ENCODE measurements at places on chromosomes 7 and 10.

- DNase-seq = no peak
These were observed 80.9 kb downstream of the DIP2C start for GRCh38 chr10:608331-609261.

DNA sequence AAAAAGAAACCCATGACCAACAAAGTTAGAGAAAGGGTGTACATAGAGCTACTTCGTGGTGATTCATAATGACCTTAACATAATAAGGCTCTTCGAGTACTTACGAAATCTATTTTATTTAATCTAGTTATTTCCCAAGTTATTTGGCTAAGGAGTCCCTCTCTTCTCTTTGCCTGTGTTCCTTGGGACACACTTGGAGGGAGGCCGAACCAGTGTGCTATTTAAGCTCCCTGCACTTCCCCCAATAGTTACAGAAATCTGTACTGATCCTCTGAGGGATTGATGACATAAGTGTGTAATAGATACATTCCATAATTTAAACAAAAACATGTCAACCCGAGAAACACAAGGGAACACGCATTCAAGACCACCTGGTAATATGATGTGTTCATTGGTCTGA lies 351.1 kb downstream of the GATA3 start:
- no peak for DNase-seq

GRCh38 chr7:156327474-156327873 lies 313.1 kb upstream of the RNF32 start:
- DNase-seq = no peak

- no peak for DNase-seq
These were observed 90.5 kb upstream of the PAX2 start for GRCh38 chr10:100654782-100655325.

DNA sequence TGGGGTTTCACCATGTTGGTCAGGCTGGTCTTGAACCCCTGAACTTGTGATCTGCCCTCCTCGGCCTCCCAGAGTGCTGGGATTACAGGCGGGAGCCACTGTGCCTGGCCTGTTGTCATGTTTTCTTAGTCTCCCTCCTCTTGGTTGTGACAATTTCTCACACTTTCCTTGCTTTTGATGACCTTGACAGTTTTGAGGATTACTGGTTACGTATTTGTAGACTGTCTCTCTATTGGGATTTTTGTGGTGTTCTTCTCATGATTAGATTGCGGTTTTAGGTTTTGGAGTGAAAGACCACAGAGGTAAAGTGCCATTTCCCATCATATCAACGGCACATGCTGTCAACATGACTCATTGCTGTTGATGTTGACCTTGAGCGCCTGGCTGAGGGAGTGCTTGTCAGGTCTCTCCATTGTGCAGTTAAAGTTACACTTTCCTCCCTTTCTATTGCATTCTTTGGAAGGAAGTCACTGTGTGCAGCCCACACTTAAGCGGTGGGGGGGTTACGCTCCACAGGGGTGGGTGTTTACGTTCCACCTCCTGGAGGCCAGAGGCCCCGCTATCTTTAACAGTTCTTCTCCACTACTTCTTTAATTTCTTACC lies 10.8 kb downstream of the NEURL1 start:
- DNase-seq = peak; percentile 57

DNA sequence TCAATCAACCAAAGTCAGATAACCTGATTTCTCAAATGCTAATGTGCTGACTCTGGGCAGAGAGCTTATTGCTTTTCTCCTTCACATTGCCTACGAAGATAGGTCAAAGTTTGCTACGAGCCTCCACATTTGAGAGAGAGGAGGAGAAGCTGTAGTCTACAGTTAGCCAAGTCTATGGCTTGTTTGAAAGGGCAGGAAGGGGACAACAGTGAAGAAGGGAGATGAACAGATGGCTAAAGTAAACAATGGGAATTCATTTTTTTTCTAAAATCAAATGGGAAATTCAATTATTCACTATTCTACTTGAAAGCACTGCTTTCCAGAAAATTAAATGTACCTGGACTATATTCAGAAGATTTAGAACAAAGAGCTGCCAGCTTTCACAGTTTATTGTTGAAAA lies 126.7 kb upstream of the C1QL3 start:
- no peak for DNase-seq

- DNase-seq = no peak
These were observed 92.9 kb upstream of the STK17A start for GRCh38 chr7:43490016-43490415.

DNA sequence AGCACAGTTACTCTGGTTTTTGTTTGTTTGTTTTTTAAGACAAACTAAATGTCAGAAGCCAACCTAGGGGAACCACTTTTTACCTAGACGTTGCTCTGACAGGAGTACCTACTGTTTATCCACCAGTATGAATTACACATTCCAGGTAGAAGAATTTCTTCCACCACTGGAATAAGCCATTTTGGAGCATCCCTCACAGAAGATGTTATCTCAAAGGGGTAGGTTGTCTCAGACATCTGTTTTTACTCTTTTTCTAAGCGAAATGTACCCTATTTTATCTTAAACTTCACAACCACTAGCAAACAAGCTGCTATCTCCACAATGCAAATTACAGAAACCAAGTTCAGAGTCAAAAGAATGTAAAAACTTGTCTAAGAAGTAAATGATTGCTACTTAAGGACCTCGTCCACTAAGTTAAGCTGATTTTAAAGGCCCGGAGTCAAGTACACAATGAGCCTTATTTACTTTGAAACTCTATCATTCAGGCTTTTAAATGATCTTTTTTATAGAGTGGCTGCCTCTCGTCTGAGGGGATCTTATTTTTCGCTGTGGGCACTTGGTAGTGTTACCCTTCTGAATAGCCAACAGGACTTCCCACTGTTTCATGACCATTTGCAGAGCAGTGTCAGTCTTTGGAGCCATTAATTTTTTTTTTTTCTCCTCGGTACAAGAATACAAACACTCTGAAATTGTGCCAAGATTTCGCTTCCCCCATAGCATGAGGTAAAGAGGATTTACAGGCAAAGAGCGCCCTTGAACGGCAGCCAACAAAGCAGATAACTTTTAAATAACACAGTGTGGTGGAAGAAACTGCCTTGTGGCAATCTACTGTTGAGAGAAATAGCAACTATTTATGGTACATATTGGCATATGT lies 15.7 kb upstream of the ARMC3 start:
- DNase-seq = no peak

DNA sequence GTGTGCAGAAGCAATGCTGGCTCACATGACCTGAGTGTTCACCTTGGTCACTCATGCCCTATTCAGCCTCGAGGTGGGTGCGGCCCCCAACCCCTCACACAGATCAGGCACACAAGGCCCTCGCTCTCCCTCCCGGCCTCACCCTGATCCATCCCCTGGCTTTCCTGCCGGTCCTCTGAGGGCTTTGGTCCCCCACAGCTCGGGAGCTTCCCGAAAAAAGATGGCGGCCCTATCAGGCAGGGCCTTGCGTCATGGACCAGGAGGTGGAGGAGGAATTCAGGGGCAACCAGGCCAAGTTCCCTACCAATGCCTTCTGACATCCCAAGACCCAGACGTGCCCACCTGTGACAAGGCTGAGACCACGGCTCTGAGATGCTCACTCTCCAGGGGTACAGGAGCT lies 43.7 kb upstream of the DNAAF5 start:
- no peak for DNase-seq

GRCh38 chr10:4107285-4107851 lies 322.4 kb upstream of the KLF6 start:
- DNase-seq = no peak

- DNase-seq = no peak
These were observed 59.0 kb upstream of the CHST15 start for GRCh38 chr10:124152139-124153022.

DNA sequence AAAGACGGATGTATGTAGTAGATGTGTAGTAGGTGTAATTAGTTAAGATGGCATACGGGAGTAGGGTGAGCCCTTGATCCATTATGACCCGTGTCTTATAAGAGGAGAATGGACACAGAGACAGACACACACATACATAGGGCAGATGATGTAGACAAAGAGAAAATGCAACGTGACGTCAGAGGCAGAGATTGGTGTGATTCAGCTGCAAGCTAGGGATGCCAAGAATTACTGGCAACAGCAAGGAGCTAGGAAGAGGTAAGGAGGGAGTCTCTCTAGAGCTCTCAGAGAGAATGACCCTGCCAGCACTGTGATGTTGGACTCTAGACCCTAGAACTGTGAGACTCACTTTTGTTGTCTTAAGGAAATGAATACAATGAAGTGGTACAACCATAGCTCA lies 247.0 kb upstream of the HABP2 start:
- no peak for DNase-seq

DNA sequence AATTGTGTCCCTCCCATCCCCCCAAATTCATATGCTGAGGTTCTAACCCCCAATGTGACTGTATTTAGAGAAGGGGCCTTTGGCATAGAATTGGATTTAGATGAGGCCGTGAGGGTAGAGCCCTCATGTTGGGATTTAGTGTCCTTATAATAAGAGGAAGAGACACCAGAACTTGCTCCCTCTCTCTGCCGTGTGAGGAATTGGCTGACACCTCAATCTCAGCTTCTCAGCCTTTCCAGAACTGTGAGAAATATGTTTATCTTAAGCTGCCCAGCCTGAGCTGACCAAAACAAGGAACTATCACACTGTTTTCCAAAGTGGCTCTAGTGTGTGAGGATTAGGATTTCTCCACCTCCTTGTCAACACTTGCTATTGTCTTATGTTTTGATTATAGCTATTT lies 400.0 kb upstream of the FZD8 start:
- no peak for DNase-seq

DNA sequence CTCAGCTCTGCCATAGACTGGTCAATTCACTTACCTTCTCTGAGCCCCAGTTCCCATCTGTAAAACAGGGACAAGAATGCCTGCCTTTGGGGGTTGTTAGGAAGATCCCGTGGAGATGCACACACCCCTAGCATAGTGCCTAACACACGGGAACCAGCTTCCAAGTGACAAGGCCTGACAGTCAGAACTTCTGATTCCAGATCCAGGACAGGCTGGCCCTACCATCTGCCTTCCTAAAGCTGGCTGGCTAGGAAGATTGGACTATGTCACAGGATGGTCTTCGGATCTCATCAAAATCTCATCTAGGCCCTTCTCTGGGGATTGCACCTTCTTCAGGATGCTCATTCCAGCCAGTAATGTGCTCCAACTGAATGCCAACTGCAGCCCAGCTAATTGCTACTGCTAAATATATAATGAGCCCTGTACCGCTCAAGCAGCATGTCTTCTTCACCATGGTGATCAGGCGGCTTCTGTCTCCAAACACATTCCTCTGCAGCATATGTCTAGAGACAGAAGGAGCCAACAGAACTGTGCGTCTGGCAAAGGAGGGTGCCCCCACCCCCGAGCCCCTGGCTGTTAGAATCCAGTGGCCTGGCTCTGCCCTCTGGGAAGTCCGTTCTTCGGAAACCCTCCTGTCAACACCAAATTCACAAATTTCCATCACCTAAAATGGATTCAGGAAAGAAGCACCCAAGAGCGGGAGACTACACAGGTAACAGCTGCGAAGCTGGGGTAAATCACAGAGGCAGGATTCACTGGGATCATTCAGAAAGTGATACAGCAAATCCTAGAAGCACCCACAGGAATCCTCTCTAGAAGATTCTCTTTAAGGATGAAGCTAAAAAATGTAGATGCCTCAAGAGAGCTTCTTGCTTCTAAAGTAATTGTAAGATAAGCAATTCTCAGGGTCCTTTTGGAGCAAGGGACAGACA lies 142.1 kb upstream of the EEPD1 start:
- no peak for DNase-seq

GRCh38 chr7:39565538-39565937 lies 666 bp upstream of the YAE1 start:
- no peak for DNase-seq

- no peak for DNase-seq
These were observed 125.6 kb upstream of the ZNF32 start for GRCh38 chr10:43774234-43774769.

GRCh38 chr7:128366300-128366699 lies 4.8 kb upstream of the PRRT4 start:
- no peak for DNase-seq

GRCh38 chr7:89773611-89774010 lies 380.7 kb upstream of the STEAP1 start:
- no peak for DNase-seq

DNA sequence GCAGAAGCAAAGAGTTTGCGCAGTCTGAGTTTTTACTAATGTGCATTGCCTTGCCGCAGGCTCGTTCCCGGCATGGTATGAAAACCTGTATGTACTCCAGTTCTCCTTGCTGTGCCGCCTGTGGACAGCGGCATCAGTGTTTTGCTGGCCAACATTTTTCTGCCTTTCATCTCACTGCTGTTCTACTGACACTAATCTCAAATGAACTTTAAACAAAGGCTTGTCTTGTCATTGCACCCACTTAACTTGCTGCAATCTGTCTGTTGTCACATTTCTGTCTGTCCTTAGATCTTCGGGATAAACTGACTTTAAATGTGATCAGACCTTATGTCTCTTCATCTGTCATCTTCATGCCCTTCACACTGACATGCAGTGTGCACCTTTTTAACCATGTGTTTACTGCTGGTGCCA lies 71.7 kb upstream of the ZNRF2 start:
- no peak for DNase-seq

DNA sequence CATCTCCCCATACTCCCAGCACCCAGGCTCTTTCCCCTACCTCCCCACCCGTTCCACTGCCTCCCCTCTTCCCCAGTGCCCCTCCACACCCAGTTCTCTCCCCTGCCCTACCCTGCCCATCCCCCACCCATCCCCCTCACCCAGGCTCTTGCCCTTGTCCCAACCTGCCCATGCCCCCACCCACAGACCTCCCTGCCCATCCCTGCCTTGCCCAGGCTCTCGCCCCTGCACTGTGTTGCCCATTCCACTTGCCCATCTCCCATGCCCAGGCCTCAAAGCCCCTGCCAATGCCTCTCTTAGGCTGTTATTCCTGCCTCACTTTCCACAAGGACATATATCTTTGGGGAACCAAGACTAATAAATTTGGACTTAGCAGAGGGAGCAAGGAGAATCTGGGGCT lies 262.6 kb upstream of the CXCL12 start:
- DNase-seq = no peak

DNA sequence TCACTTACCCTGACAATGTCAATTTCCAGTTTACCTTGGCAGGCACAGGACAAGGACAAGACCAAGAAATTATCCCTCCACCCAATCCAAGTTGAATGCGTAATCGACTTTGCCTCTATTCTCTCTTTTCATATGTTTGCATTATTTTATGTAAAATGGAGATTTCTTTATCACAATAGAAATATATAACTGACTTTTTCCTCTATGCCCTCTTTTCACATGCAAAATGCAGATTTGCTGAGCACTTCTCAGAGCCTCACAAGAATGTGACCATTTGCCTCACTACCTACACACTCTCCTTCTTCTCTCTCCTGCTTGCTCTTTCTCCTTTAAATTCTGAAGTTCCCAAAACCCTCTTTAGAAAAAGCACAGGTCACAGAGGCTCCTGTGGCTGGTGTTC lies 15.1 kb downstream of the CYP3A43 start:
- DNase-seq = no peak

- no peak for DNase-seq
These were observed 53.4 kb downstream of the EGFR start for GRCh38 chr7:55072251-55072650.

GRCh38 chr10:77071001-77071511 lies 566.6 kb downstream of the KCNMA1 start:
- no peak for DNase-seq

DNA sequence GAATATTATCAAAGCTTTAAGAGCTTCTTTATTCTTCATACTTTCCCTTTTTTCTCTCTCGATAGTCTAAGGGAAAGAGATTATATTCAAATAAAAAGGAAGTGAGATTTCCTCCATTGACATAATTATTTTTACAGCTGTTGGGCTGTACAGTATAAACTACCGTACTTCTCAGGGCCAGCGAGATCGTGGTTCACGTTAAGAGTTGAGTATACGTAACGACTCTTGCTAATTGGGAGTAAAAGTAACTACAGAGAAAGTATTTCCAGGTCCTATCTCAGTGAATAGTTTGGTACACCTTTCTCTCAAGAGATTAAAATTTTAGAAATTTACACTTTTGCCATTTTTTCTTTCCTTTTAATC lies 57.8 kb downstream of the INPP5F start:
- no peak for DNase-seq
